Stimulated activated CD4-positive, alpha-beta T cell treated with anti-CD3 and anti-CD28 coated beads, Interleukin-1b, Interleukin-23, amount 100 ng/mL, for 1 hour (primary cell): ENCODE measurements at places on chromosomes 12 and 14.

DNA sequence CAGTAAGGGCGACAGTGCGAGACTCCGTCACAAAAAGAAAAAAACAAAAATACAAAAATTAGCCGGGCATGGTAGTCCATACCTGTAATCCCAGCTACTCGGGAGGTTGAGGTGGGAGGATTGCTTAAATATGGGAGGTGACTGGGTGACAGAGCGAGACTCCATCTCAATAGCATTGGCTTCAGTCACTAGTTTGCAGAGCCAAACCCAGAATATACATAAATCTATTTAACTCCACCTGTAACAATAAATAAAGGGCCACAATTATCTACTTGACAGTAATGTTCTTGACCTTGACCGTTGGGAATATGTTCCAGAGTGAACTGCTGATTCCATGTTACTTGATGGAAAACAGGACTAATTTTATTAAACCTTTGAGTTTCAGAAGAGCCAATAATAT lies 198.9 kb upstream of the MDGA2 start:
- DNase-seq: no peak

DNA sequence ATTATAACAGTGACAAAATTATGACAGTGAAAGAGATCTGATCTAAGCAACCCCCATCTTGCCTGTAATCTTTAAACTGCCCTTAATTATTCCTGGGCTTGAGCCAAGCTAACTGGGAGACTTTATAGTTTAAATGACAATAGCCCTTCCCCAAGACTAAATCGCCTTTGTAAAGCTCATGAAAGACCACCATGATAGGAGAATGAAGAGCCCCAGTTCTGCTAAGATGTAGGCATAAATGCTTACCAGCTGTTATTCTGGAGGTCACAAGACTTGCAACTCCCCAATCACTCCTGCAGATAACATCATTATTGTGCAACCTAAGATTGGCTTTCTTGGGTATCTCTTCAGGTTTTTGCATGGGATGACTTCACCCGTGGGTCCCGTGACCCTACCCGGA lies 599.7 kb downstream of the KCNH5 start:
- no peak for DNase-seq

DNA sequence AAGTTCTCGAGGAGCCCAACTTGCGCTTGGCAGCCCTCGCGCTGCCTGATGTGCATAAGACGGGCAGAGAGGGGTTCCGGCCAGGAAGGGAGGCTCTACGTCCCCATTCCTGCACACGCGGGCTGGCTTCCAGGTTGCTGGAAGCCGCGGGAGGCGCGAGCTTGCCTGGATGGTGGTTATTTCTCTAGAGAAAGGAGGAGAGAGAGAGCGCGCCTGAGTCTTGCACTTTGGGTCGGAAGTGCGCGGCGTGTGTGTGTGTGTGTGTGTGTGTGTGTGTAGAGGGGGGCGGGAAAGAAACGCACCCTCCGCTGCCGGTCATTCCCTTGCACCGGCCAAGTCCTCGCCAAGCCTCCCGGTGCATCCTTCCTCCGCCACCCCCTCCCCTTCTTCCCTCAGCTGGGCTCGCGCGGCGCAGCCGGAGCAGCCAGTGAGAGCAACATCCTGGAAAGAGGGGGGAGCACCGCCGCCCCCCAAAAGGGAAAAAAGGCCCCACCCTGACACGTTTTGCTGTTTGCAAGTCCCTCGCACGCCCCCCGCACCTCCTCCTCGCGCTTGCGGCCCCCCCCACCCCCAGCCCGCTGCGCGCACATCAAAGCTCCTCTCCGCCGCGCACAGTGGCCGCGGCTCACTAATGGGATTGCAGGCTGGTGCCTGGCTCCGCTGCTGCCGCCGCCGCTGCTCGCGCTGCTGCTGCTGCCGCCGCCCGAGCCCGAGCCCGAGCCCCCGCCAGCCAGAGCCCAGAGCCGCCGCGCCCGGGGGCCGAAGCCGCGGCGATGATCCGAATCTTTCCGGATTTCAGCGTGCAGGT lies 4.4 kb upstream of the NPAS3 start:
- no peak for DNase-seq

- DNase-seq: no peak
These were observed 3.7 kb upstream of the FAIM2 start for GRCh38 chr12:49907352-49907751.

DNA sequence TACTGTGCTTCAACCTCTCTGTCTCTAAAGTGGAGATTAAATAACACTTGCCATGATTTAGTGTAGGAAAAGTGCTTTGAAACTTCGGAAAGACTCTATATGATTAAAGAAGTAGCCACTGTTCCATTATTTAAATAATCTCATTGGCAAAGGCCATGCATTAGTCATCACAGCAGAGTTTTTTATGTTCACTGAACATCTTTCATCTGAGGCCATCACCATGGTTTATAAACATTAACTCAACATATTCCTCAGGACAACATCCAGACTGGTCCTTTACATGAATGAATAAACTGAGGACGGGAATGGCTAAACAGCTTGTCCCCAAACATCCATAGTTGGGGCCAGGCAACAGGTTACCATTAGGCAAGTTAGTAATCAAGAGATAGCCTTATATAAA lies 124.6 kb upstream of the FRMD6 start:
- no peak for DNase-seq

DNA sequence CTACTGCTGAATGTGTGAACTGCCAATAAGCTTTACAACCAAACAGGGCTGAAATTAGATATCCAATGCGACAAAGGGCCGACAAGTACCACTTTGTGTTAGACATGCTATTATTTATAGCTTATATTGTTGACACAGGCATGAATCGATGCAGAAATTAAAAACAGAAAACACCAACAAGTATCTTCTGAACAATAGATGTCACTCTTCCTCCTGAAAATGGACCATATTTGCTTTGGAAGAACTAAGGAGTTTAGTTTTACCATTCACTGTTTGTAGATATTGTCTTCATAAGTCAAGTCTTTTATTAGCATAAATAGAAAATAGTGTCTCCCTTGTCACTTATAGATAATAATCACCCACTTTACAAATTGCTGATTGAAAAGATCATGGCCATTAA lies 86.5 kb downstream of the LRIG3 start:
- no peak for DNase-seq
